Epithelial cell of proximal tubule (primary cell): ENCODE measurements at places on chromosomes 2 and 18. TPM values are rescaled to one million over a fixed set of nuclear protein-coding genes. Genes with fewer than 3 reads are reported as not detected.
A peak's percentile ranks its signal among the peaks of the same experiment; 100 is the strongest.

The FAP gene
- 0.14 and 2.3 TPM in 2 replicates for total RNA-seq

The KCNG2 gene
- total RNA-seq: not detected in 2 replicates

The ASPRV1 gene
- 0.14 and 0.69 TPM in 2 replicates for total RNA-seq

The ERMN gene
- total RNA-seq: not detected in 2 replicates

DNA sequence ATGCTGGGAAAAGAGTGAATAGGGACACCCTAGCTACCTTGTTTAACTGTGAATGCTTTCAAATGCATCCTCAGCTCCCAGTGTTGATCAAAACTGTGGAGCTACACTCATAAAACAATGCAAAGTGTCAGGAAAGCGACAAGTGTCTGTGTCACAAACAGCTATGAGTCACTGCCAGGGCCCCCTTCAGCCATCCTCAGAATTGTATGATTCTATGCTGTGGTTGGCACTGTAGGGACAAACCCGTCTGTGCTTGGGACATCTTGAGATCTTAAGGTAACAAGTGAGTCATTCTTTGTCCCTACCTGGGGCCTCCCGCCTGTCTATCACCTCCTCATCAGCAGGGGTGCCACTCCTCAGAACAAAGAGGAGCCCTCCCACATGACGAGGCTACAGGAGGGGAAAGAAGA lies 42.4 kb downstream of the KLF7 start:
- DNase-seq: no peak

GRCh38 chr2:225270861-225271260 lies 128.6 kb upstream of the NYAP2 start:
- peak; percentile 51 for DNase-seq

DNA sequence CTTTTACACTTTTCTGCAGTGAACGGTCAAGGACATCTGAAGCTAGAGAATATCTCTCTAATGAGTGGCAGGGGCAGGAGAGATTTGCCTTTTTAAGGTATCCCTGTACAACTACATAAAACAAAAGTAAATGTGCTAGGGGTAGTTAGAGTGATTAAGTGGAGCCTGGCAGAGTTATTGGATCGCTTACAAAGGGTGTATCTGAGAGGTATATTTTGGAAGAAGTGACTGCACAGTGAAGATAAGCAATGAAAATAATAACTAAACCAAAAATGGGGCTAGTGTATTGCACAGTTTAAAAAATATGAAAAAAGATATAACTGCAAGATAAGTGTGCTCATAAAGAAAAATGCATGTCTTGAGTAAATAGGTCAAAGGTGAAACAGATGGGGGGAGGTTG lies 193.5 kb upstream of the EPC2 start:
- no peak for DNase-seq

DNA sequence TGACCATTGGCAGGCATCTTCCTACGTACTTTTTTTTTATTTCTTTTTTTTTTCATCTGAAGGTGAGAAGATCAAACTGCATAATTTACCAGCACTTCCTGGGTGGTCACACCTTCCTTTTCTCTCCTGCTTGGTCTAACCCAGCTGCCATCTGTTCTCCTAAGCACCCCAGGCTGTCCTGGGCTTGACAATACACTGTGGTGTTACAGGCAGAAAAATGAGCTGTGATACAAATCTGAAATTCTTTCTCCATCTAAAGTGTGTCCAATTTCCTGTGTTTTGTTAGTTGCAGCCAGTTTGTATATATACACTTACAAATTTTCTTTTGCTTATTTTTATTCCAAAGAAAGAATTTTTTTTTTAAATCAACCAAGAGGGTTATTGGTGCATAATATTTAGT lies 786.0 kb upstream of the ZEB2 start:
- no peak for DNase-seq
